Osteoblast (primary cell): ENCODE measurements at places on chromosomes 6 and 20.
A peak's percentile ranks its signal among the peaks of the same experiment; 100 is the strongest.

GRCh38 chr6:28583463-28583862 lies 57.8 kb downstream of the GPX5 start:
- no peak for DNase-seq

DNA sequence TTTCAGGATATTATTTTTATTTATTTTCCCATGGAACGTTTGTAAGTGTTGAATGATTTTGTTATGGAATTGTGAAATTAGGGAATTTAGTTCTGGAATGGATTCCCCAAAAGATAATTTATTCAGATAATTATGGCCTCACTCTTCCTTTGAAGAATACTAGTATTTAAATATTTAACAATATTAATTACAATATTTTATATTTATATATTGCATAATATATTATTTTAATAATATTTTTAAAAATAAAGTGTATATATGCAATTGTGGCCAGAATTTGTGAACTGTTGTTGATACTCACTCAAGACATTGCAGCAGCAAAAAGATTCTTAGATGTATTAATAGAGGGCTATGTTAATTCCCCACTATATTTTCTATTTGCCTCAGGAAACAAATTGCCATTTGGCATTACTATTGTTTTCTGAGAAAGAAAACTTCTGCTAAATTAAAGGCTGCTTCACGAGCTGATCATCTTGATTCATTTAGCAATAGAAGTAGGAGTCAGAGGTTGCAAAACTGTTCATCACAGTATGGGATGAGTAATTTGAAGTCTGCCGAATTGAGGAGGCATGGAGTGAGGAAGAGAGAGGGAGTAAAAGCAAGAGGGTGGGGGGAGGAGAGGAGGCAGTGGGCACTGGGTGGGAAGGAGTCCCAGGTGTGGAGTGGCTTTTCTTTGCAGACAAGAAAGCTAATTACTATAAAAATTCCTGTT lies 729.2 kb downstream of the DHX35 start:
- no peak for DNase-seq

DNA sequence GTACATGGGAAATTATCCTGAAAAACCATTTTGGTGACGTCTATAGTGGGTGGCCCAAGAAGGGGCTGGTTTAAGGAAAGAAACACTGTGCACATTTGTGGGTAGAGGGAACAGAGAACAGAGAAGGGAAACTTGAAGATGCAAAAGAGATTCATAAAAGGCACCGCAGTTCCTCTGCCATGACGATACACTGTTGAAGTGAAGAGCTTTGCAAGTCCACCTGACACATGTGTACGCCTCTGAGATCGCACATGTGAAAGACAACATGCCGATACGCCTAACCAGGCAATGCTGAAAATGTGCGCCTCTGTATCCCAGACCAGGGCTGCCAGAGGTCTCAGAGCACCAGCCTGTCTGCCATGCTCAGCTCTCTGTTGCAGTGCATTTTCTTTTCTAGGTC lies 180.9 kb downstream of the KIF16B start:
- DNase-seq: no peak

GRCh38 chr6:162373192-162373591 lies 354.4 kb downstream of the PRKN start:
- DNase-seq: no peak

GRCh38 chr6:136073216-136073615 lies 176.9 kb downstream of the MTFR2 start:
- DNase-seq: no peak

- no peak for DNase-seq
Observed at GRCh38 chr6:102841060-102841459, 1447.6 kb downstream of the GRIK2 start.

GRCh38 chr20:46770330-46771194 lies 61.1 kb downstream of the SLC2A10 start:
- DNase-seq: no peak

- no peak for DNase-seq
Observed at GRCh38 chr6:46352541-46353268, 138.5 kb downstream of the RCAN2 start.

GRCh38 chr6:30707281-30707850 lies 9.7 kb downstream of the MDC1 start:
- no peak for DNase-seq

DNA sequence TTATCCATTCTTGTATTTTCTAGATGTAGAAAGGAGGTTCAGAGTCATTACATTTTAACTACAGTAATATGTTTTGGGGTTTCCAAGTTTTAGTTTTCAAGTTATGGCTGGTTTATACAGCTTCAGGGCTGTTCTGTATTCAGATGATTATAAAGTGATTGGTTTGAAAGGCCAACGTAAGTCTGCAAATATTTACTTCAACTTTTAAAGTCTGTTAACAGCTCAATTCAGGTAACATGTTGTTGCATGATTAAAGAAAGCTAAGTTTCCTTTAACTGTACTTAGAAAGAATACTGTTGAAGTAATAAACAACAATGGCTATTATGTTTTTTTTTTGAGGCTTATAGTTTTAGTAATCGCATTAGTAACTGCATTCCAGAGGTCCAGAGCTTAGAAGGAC lies 22.8 kb upstream of the GCLC start:
- no peak for DNase-seq

DNA sequence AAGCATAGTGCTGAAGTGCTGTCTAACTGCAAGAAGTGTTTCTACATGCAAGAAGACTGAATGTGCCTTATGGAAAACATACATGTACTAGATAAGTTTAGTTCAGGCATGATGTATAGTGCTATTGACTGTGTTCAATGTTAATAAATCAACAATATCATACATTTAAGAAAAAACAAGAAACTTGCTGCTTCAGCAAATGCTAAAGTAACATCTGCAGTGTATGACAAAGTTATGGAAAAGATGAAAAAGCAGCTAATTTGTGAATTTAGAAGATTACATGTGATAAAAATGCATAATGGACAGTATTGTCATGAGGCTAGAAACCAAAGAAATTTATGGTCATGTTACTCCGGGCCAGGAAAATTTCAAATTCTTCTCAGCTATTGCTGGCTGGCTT lies 174.9 kb upstream of the SPTLC3 start:
- DNase-seq: no peak

DNA sequence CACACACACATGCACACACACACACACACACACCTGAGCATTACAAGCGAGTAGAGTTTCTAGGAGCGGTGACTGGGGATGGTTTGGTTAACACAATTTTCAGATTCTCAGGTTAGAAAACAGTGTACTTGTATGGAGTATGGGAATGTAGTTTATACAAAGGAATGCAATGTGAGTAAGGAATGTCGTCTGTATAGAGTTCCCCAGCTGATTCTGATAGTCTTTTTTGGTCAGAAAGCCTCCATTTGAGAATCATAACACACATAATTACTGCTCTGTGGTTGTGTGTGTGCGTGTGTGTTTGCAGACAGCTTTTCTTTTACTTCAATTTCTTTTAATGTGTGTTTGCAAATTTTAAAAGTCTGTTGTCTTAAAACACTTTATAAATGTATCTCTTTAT lies 93.2 kb downstream of the MYO6 start:
- no peak for DNase-seq

GRCh38 chr20:47749339-47749738 lies 35.9 kb downstream of the SULF2 start:
- DNase-seq: no peak

DNA sequence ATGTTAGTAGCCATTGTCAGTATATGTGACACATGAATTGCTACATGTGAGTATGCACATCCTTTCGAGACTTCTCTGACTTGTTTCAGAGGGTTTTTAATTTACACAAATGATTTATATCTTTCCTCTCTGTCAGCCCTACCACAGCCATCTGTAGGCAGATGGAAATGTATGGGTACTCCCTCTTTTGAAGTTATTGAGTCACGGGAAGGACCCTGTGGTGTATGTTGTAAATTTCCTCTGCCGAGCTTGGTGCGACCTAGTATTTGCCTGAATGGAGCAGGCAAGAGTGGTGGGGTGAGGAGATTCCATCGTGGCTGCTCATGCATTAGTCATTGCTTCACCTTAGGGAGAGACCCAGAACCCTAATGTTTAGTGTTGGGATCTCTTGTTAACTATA lies 171.9 kb downstream of the JARID2 start:
- DNase-seq: peak; percentile 82
